ENCODE measurements at places on chromosomes 2 and 18. TPM values are rescaled to one million over a fixed set of nuclear protein-coding genes. Genes with fewer than 3 reads are reported as not detected.

LIPT1 gene
- polyA plus RNA-seq = 16.2 TPM

CRIM1 gene
- 92.8 TPM for polyA plus RNA-seq

DNA sequence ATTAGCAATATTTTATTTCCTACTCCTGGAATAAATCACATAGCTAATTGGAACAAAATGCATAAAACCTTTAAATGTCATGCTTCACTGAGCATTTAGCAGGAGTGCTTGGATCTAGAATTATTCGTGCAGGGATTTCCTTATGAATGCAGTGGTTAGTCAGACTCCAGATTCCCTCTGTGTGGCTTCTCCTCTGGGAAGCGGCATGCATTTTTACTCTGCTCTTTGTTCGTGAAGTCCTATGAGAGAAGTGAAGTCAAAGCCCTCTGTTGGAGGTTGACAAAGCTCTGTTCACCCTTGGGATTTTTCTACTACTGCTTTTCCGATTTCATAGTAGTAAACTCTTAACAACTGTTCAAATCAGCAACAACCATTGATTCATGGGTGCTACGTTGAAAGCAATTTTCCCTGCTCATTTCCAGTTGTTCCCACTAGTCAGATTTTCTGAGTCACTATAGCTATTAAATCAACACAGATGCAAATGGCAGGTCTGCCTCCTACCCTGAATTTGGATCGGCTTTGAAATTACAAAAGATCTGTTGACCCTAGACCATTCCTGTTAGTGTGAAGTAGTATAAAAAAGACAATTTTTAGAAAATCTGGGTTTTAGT, 461.7 kb downstream of the STK39 start:
- DNase-seq = no peak

GRCh38 chr2:234005126-234005525, 45.4 kb upstream of the SPP2 start:
- DNase-seq = no peak

DNA sequence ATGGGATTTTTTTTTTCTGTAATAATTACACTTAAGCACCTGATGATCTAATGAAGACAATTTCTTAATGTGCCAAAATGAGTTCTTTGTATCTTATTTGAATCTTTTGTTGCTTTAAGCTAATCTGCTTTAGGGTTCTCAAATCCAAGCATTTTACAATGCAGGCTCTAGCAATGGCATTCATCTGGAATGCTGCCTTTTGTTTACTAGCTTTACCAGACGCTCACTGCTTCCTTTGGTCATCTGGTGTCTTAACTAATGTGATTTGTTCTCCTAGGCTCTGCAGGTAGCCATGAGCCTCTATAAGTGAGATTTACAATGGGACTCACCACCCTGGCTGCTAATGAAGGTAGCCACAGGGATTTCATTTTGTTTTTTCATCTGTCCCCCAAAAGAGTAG, 100.3 kb downstream of the GREB1L start:
- no peak for DNase-seq

- DNase-seq = no peak
These were observed 65.3 kb downstream of the MEMO1 start for GRCh38 chr2:31945572-31945935.
